ENCODE measurements at places on chromosomes 2 and 18. TPM values are rescaled to one million over a fixed set of nuclear protein-coding genes. Genes with fewer than 3 reads are reported as not detected.

GRCh38 chr2:177383935-177384334 lies 8.6 kb upstream of the AGPS start:
- DNase-seq = no peak

GRCh38 chr2:149587950-149588487 lies 444 bp upstream of the MMADHC start:
- no peak for DNase-seq

The CXCR2 gene
- polyA plus RNA-seq = 0.11 TPM

GRCh38 chr2:20619624-20620024 lies 31.3 kb downstream of the HS1BP3 start:
- no peak for DNase-seq

GRCh38 chr2:9939587-9940485 lies 11.7 kb upstream of the GRHL1 start:
- DNase-seq = no peak

The LAMA1 gene
- polyA plus RNA-seq = 0.08 TPM

DNA sequence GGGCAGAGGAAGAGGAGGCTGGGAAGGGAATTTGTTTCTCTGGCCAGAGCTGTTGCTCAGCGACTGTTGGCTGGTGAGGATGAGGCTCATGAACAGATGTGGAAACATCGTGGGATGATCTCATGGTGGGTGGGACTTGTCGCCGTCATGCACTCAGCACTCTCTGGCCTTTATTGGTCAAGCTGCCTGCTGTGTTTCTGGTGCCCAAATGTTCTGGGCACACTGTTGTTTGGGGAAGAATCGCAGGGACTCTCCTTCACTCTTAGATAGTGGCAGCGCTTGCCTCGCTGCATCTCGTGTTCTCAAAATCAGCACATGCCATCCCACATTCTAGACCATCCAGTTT lies 145.6 kb downstream of the AGAP1 start:
- peak; percentile 76 for DNase-seq

The SATB2 gene
- 0.54 TPM for polyA plus RNA-seq

DNA sequence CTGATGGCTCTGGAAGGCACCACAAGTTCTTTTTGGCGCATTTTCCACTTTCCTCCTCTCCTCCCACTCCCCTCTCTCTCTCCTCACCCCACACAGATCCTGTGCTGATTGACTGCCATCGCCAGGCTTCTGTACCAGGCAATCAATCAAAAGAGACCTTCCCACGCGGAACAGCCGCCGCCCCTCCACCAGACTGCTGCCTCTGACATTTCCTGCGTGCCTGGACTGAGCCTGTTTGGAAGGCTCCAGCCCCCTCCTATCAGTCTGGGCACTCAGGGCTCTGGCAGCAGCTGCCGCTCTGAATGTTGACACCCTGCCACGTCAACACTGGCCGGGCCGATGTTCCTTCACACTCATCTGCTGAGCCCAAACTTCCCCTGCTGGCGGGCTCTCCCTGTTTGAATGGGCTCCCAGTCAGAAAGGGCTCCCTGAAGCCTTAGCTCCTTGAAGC lies 467.7 kb downstream of the EPHA4 start:
- peak; percentile 86 for DNase-seq

DNA sequence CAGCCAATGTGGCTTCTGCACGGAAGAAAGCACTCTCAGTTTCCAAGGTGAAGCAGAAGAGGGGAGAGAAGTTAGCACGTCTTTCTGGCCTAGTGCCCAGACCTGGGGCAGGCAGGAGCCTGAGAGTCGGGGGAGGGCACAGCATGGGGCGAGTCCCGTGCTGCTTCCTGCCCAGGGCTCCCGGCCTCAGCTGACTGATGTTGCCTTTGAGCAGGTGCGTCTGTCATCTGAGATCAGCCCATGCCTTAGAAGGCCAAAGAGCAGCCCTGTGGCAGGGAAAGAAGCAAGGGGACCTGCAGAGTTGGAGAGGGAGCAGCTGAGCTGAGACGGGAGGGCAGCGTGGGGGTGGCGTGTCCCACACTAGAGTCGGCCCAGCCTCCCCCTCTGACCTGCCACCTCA lies 3.3 kb downstream of the KCNIP3 start:
- no peak for DNase-seq

The ARHGAP25 gene
- 4.8 TPM for polyA plus RNA-seq

DNA sequence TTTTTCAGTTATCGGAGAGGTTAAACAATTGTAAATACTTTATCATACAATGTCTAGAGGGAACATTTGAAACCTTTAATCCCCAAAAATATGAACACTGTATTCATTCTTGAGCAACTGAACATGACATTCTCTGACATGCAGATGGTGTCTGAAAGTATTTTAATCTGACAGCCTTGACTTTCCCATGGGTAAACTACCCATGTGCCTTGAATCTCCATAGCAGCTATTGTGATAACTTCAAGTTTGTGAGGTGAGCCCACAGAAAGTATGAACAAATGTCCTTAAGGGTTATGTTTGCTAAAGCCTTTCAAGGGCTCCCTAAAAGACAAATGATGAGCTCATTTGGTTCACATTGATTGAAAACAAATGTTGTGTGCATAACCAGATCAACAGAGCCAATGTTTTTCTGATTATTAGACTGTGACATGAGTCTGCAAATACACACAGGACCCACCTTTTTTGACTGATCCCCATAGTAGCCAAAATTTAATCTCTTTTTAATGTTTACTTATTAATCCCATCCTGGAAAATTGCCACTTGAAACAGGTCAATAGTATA lies 1326.0 kb downstream of the LRP1B start:
- no peak for DNase-seq

GRCh38 chr2:116223912-116224311 lies 1590.6 kb upstream of the DDX18 start:
- no peak for DNase-seq

GRCh38 chr2:7169593-7169992 lies 252.4 kb downstream of the RNF144A start:
- no peak for DNase-seq

DNA sequence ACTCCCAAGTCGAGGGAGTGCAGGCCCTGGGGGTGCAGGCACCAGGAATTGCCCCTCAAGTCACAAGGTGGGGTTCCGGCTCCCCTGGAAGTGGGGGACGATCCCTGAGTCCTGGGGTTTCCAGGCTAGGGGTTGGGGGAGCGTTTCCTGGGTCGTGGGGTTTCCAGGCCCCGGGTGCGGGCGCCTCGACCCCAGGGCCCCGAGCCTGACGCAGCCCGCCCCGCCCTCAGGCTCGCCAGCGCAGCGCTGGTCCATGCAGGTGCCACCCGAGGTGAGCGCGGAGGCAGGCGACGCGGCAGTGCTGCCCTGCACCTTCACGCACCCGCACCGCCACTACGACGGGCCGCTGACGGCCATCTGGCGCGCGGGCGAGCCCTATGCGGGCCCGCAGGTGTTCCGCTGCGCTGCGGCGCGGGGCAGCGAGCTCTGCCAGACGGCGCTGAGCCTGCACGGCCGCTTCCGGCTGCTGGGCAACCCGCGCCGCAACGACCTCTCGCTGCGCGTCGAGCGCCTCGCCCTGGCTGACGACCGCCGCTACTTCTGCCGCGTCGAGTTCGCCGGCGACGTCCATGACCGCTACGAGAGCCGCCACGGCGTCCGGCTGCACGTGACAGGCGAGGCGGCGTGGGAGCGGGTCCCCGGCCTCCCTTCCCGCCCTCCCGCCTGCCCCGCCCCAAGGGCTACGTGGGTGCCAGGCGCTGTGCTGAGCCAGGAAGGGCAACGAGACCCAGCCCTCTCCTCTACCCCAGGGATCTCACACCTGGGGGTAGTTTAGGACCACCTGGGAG lies 12.0 kb downstream of the SIGLEC15 start:
- peak; percentile 38 for DNase-seq

The ZNF521 gene
- polyA plus RNA-seq = 6.4 TPM

GRCh38 chr2:22579341-22579740 lies 805.6 kb upstream of the KLHL29 start:
- DNase-seq = no peak

The C1GALT1C1L gene
- 1.3 TPM for polyA plus RNA-seq

GRCh38 chr18:45007531-45007930 lies 326.8 kb downstream of the SETBP1 start:
- DNase-seq = no peak

DNA sequence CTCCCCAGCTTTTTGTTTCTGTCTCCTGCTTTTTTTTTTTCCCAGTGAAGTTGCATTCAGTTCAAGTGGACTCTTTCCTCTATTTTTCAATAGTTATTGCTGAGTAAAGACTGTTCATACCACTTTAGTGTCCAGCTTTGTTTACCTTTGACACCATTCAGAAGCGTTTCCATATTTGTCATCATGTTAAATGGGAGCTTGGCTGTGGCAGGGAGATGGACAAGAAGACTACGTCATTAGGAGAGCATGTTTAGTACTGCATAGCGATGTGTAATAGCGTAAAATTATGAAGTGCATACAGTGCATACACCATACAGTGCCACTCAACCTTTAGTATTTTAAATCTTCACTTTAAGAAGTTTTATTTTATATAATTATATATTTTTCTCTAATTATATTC lies 655.9 kb downstream of the DCC start:
- no peak for DNase-seq

The BBS5 gene
- 9.0 TPM for polyA plus RNA-seq

DNA sequence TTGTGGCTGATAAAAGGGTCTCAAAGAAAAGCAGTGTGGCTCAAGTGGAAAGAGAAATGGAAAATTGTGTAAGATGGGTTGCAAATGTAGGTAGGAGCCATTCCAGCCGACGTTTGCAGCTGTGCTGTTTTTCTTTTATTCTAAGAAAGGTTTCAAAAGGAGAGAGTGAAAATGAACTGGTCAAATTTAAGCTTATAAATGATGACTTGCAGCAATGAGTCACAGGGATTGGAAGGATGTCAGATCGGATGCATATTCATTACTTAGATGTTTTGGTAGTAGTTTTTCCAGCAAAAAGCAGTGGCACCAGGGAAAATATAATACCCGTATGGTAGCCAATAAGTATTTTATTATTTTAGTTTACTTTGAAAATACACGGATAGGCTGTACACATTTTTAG lies 79.1 kb downstream of the LRRTM4 start:
- no peak for DNase-seq

- no peak for DNase-seq
Observed at GRCh38 chr18:6199777-6200176, 214.9 kb downstream of the L3MBTL4 start.

DNA sequence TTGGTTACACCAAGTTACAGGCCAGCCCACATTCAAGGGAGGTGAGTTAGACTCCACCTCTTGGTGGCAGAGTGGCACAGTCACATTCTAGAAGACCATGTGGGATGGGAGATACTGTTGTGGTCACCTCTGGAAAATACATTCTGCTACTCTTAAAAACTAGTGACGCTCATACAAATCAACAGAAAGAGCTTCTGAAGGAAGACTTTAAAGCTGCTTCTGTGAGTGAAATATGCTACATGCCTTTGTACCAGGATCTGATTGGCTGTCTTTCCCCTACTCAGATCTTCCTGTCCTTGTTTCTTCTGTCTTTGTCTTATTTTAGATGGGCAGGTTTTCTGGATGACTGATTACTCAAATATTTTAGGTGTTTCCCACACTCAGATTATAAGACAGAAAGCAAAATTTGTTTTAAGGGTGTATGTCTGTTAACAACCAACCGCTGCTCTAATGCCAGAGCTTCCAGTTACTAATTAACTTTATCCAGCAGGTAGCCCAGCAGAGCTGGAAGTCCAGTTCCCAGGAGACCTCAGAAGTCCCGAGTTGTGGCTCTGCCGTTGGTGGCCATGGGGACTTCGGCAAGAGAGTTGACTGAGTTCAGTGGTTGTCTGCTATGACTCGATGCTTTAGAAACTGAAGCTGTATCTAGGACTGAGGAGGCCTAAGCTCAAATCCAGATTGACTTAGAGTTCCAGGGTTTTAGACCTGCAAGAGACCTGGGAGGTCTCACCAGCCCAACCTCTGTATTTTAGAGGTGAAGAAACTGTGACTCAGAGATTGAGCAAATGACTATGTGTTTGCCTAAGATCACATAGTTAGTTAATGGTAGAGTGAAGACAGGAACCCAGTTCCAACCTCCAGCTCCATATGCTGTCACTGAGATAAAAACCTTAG lies 7.4 kb downstream of the IL1R2 start:
- DNase-seq = no peak

The NOP58 gene
- 32.6 TPM for polyA plus RNA-seq

The ALLC gene
- polyA plus RNA-seq = not detected

DNA sequence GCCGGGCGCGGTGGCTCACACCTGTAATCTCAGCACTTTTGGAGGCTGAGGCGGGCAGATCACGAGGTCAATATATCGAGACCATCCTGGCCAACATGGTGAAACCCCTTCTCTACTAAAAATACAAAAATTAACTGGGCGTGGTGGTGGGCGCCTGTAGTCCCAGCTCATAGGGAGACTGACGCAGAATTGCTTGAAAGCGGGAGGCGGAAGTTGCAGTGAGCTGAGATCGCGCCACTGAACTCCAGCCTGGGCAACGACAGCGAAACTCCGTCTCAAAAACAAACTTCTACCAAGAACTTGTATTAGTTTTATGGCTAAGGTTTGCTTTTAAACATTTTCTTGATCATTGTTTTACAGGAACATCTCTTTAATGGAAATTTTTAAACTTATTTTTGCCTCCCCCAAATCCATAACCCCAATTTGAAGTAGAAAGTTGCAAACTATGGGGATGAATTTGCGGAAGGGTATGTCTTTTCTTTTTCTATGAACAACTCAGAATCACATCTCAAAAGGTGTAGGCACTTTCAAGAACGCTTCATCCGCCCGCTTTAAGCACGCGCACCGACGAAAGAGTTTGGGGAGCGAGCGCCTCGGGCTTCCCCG lies 46.8 kb upstream of the PTMA start:
- no peak for DNase-seq

DNA sequence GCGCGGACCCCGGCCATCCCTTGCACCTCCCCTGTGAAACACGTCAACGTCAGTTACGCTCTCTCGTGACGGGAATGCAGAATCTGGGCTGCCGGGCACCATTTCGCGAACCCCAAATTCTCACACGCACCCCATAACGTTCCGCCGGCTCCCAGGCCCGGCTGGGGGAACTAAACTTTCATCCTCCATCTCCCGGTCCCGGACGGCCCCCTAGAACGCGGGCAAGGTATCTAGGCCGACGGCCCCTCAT lies 544 bp downstream of the DNAJC27 start:
- DNase-seq = no peak

DNA sequence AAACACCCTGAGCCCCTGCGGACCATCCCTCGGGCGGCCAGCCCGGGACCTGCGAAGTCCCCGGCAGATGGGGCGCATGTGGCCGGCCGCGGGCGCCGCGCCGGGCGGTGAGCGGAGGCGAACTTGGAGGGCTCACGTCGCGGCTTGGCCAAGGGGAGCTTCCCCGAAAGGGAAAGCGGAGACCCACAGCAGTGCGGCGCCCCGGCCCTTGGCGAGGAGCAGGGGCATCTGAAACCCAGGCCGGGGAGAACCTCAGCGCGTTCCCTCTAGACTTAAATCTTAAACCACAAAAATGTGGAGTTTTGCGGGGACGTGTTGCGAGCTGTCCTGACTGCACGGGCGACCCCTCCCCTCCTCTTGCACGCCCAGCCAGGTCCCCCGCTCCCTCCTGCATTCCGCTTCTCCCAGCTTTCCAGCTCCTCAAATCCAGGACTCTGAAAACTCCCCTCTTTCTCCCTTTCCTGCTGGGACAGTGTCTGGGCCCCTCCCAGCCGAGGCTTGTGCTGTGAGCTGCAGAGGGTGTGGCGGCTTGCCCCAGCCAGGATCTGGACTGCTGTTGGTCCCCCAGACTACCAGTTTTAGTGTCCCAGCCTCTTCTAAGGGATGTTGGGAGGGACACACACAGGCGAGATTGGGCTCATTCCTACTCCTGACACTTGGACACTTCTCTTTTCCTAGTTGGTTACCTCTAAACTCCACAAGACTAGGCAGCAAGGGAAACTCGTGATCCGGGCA lies 1.3 kb downstream of the FMNL2 start:
- peak; percentile 77 for DNase-seq

GRCh38 chr2:75134860-75135259 lies 64.5 kb downstream of the TACR1 start:
- no peak for DNase-seq

The POTEI gene
- not detected for polyA plus RNA-seq

- DNase-seq = no peak
Observed at GRCh38 chr2:141280037-141280436, 850.8 kb downstream of the LRP1B start.

Measured in heart left ventricle (tissue), 16 donors.